ENCODE measurements at places on chromosomes 4 and X.

DNA sequence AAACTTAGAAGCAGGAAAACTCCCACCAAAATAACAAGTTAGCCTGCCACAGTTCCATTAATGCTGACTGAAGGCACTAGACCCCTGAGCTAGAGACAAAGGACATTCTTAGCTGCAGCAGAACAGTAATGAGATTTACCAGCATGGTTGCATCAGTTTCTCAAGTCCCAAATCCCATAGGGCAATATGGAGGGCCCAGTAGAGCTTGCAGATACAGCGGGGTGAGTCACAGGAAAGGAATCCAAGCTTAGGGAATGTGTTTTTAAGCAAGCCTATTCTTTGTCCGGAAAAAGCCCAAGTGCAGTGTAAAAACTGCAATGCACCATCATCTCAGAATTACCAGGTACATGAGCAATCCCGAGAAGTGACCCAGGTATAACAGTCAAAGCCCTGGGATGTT, 51.3 kb upstream of the EXOC1L start:
- peak; percentile 94 for DNase-seq

DNA sequence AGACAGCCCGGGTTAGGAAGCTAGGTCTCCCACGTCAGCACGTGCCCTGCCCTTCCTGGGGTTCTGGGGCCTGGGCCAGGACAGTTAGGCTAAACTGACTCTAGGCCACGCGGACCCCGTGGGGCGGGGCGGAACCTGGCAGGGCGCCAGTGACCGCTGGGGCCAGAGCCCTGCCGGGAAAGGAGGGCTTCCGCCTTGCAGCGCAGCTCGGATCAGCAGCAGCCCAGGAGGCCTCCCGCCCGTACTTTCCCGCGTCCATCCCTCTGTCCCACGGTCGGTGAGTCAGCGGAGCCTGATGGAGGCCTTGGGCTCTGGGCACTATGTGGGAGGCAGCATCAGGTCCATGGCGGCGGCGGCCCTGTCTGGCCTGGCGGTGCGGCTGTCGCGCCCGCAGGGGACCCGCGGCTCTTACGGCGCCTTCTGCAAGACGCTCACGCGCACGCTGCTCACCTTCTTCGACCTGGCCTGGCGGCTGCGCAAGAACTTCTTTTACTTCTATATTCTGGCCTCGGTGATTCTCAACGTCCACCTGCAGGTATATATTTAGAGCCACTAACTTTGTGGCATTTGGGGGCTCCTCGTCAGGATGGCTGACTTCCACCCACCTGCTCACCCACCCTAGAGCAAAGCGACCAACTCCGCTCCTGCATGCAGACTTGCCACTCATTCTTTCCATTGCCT, at the start of gene SMIM10:
Gene SMIM10 (plus strand): TSS at position 191 of the 681 bp plus-strand sequence. CDS start 105 bp downstream, at position 296.
- peak; percentile 76 for DNase-seq

GRCh38 chrX:149937871-149938426, 342 bp downstream of the EOLA2 start:
- DNase-seq, result no peak

- DNase-seq, result no peak
Observed at GRCh38 chr4:68878048-68878447, 62.3 kb downstream of the UGT2B10 start.

GRCh38 chr4:23945451-23946017, 55.7 kb upstream of the PPARGC1A start:
- DNase-seq, result peak; percentile 77

GRCh38 chr4:3262208-3263052, 13.5 kb downstream of the MSANTD1 start:
- DNase-seq, result no peak

DNA sequence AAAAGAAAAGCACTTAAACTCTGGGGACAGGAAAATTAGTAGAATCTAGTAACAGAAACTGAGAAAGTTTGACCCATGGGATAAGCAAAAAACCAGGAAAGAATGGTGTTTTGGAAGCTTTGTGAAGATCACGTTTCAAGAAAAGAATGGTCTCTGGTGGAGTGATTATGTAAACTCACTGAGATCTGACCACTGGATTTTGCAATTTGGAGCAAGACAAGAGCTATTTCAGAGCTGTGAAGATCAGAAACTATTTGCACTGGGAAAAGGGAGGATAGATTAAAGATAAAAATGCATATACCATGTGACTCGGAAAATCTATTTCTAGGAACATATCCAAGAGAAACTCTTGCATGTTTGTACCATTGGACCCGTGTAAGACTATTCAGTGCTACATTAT, 4.3 kb downstream of the TMPRSS11D start:
- no peak for DNase-seq

GRCh38 chr4:155885666-155886065, 17.8 kb upstream of the TDO2 start:
- no peak for DNase-seq

- peak; percentile 28 for DNase-seq
Observed at GRCh38 chr4:84917869-84918600, 48.5 kb downstream of the WDFY3 start.

GRCh38 chr4:59904331-59904730, 1295.8 kb upstream of the ADGRL3 start:
- no peak for DNase-seq

GRCh38 chr4:137253949-137254348, 278.3 kb downstream of the PCDH18 start:
- peak; percentile 90 for DNase-seq

DNA sequence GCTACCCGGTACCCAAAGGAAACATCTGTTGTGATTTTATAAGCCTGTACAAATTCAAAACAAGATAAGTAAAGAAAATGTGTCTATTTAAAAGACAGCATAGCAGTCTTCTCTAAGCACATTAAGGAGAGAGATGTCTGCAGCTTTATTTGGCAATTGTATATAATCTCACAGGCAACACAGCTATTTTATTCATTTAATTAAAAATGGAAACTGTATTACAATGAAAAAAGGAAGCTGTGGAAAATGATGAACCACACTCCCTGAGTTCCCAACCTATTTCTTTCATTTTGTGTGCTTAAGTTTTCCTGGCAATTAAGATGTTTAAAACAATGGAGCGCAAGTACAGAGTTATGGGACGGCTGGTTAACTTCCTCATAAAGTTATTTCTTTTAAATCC, 78.4 kb downstream of the CBLL2 start:
- no peak for DNase-seq

DNA sequence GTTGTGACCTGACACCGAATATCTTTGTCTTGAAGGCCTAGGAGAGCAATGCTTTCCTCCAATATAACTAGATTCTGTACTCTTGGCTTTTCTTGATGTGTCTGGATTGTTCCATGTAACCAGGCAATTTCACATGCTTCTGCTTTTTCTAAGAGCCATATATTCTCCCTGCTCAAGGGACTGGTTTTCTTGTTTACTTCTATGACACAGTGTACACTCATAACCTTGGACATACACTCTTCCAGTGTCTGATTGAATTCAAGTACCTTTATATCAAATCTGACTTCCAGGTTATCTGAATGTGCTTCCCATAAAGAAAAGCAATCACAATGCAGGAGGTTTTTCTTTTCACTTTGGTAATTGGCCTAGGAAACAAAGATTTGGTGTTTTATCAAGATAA, 17.4 kb upstream of the EIF4E start:
- no peak for DNase-seq

- DNase-seq, result no peak
Observed at GRCh38 chr4:88043001-88043400, 35.6 kb downstream of the PKD2 start.

DNA sequence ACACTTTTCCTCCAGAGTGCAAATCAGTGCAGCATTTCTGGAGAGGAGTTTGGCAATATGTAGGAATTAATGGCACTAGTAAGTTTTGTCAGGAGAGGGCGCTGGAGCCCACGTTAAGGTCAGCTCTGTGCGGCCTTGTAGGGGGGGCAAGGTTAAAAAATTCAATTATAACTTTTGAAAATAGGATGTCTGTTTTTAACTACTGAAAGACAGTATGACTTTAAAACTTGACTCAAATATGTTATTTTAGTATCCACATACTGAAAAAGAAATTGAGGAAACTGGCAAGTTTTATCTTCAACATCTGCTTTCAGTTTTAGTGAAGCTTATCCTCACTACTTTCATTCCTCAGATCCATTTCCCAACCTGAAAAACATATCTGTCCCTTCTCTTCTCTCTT, 30.9 kb upstream of the HSD17B13 start:
- peak; percentile 49 for DNase-seq

GRCh38 chr4:8044699-8045098, 105.0 kb upstream of the AFAP1 start:
- no peak for DNase-seq

- DNase-seq, result peak; percentile 5
Observed at GRCh38 chr4:93788712-93789111, 39.8 kb upstream of the ATOH1 start.

GRCh38 chrX:113001836-113002235, 161.2 kb upstream of the AMOT start:
- DNase-seq, result no peak

DNA sequence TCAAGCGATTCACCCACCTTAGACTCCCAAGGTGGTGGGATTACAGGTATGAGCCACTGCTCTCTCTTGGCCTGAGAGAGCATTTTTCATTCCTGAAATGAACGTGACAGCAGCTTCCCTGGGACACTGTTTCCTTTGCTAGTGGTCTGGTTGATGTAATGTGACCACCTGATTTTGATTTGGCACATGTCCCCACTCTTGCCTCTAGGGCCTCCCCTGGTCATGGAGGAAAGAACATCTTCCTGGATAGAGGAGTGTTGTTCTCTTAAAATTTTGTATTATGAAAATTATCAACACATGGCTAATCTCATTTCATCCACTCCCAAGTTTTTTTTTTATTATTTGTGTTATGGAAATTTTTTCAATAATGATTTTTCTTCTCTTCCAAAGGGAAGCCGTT, 23.8 kb downstream of the SLC9B2 start:
- DNase-seq, result no peak

DNA sequence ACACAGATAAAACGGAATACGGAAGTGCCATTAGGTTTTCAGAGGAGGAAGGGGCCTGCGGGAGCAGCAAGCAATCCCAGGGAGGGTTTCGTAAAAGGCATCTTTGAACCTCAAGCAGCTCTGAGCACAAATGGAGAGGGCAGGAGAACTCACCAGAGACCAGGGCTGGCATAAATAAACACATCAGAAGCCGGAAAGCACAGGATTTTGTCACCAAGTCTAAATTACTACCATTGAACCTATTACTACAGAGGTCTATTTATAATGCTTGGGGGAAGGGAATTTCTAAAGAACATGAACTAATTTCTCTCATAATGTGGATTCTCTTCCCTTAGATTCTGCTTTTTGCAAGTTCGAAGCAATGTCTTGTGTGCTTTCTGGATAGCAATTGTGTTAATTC, 39.6 kb upstream of the MBTPS2 start:
- no peak for DNase-seq

DNA sequence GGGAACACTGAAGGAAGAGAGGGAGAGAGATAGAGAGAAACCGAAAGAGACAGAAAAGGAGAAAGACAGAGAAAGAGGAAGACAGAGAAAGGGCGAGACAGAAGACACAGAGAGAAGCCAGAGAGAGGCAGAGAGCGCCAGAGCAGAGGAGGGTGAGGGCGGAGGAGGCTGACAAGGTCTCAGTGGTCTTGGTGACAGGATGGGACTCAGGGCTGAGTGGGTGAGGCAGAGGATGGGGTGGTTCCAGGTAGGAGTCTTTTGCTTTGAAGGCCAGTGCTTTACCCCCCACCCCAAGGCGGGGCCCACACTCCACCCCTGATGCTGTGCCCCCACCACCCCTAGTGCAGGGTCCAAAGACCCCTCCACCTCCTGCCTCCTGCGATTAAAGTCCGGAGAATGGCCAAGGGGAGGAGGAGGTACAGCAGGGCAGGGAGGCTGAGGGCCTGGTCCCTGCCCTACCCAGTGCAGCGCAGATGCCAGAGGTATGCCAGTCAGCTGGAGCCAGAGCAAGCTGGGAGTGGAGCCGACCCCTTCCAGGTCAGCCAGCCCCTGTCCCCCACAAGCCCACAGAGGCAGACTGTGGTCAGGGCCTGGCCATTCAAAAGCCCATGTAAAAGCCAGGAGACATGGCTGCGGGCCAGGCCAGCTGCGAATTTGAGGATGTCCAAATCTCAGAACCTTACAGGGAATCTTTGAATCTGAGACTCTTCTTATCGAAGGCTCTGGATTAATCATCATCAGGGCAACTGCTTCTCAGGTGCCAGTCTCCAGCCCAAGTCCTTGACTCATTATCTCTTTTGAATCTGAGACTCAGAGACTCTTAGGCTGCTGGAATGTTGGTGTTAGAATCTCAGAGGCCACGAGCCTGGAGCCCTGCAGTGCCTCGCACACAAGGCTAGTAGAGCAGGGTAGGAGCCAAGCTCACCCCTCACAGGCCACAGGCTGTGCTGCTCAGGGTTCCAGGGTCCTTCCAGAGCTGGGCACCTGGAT, 758 bp downstream of the IQSEC2 start:
- DNase-seq, result peak; percentile 52

- no peak for DNase-seq
Observed at GRCh38 chr4:7046971-7047370, 3.8 kb downstream of the TADA2B start.

- no peak for DNase-seq
Observed at GRCh38 chr4:86344127-86344526, 15.7 kb downstream of the MAPK10 start.

GRCh38 chrX:51893931-51894696, 691 bp downstream of the MAGED1 start:
- peak; percentile 46 for DNase-seq

DNA sequence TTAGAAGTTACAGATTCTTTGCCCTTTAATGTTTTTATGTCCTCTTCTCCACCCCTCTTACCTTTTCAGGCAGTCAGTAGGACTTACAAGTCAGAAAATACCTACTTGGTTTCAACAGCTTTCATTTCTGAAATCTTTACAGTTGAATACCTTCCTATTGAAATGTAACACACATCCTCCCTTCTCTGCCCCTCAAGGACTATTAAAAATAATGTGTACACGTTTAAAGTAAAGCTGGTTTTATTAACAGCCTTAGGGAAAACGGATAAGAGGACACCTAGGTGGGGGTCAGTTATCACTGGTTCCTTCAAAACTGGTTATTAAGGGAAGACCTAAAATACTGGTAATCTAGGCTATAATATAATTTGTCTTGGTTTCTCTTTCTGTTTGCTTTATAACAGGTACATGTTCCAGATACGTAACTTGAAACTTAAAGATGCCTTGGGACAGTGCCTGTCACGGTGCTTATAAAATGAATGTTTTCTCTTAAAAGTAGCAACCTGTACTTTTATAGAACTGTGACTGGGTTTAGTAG, 1.8 kb downstream of the CCSER1 start:
- DNase-seq, result no peak

GRCh38 chr4:183348706-183349659, 26.8 kb upstream of the CLDN24 start:
- peak; percentile 98 for DNase-seq

DNA sequence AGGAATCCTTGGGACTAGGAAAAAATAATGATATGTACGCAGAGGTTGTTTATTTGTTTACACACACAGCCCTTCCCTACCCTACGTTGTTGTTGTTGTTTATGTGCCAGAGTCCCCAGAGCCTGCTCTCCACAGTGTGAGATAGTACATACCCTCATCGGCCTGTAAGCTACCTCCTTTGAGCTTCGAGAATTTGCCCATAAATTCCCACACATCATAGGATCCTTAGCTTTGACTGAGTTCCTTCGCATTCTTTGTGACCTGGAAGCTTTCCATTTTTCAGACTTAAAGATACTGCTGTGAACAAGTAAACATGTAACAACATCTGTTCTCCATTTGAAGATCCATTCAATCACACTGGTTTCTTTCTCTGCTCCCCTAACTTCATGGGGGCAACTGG, 114.5 kb downstream of the IRF2 start:
- DNase-seq, result peak; percentile 7
